ENCODE measurements at places on chromosomes 5 and 9. TPM values are rescaled to one million over a fixed set of nuclear protein-coding genes. Genes with fewer than 3 reads are reported as not detected.

Gene SHLD3
- polyA plus RNA-seq, result 2.1 TPM

DNA sequence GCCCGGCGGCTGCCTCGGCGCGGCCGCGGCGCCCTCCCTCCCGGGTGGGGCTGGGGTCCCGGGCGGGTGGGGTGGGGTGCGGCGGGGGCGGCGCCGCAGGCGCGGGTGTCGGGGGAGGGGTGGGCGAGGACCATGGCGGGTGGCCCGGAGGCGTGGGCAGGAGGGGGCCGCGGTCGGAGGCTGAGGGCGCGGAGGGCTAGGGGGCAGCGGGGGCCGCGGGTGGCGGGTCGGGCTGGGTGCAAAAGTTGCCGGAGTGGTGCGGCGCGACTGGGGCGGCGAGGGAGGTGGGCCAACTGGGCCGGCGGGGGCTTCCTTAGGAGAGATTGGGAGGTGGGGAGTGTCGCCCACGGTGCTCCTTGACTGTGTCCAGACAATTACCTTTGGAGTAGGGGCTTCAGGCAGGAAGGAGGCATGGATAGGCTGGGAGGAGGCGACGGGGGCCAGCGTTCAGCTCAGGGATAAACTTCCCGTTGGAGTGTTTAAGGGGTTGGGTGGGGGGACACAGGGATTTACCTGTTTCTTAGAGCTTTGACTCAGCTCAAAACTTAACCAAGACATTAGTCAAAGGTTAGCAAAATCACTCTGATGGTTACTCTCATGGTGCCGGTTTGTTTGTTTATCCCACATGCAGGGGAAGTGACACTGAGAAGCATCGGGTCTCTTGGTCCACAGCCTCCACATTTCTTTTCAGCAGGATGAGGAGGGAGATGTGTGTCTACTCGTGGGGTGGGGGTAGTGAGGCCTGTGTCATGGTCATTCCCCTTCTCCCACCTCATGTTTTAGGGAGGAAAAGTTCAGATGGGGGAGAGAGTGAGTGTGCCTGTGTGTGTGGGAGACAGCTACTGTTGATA, 859 bp downstream of the CSNK1G3 start:
- no peaks in the 10 kb centered on the region for H3K36me3 ChIP-seq
- DNase-seq, result peak; percentile 41
- peak overlapping the region; percentile 90 for H3K27ac ChIP-seq
- no peaks in the 10 kb centered on the region for H3K27me3 ChIP-seq
- H3K4me1 ChIP-seq, result peaks cover 9% of the 10 kb centered on the region

Gene SPATA31D4
- polyA plus RNA-seq, result not detected

DNA sequence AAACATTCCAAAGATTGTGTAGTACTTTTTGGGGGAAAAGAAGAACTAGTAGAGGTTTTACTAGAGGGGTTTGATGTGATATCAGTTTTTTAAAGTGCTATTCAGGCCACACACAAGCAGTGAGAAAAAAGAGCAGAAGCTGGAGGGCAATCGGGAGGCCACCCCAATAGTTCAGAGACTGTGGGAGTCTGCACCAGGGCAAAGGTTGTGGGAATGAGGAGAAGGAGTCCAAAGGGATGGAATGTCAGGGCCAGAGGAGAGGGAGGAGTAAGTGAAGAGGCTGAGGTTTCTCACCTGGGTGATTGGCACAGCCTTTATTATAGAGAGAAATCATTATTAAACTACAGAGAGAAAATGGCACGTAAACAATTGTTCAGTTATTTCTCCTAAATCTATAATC, 134.9 kb upstream of the RAD23B start:
- H3K36me3 ChIP-seq, result no peaks in the 10 kb centered on the region
- no peak overlapping the region for H3K4me3 ChIP-seq
- H3K27me3 ChIP-seq, result no peaks in the 10 kb centered on the region
- no peak for DNase-seq
- no peak overlapping the region for H3K27ac ChIP-seq
- no peaks in the 10 kb centered on the region for H3K4me1 ChIP-seq

Gene FBXL7
- 10.6 TPM for polyA plus RNA-seq

GRCh38 chr5:170861917-170862766, at the start of gene RANBP17:
RANBP17 (plus strand) TSS chr5:170862018.
- peak within 1 kb of the TSS; percentile 83 for H3K27ac ChIP-seq
- no peaks in the 10 kb centered on the region for H3K27me3 ChIP-seq
- DNase-seq, result peak; percentile 91
- peaks cover 15% of the 10 kb centered on the region for H3K4me1 ChIP-seq
- peak within 1 kb of the TSS; percentile 94 for H3K4me3 ChIP-seq

- H3K36me3 ChIP-seq, result no peaks in the 10 kb centered on the region
- H3K27ac ChIP-seq, result no peak overlapping the region
- no peak overlapping the region for H3K4me3 ChIP-seq
- H3K4me1 ChIP-seq, result no peaks in the 10 kb centered on the region
- no peaks in the 10 kb centered on the region for H3K27me3 ChIP-seq
- no peak for DNase-seq
These were observed 81.1 kb downstream of the MAT2B start for GRCh38 chr5:163586531-163586956.

Measured in hepatocyte (in vitro differentiated cells).